NCI-H1048 (cell line): ENCODE measurements at places on chromosomes 7 and 10.

DNA sequence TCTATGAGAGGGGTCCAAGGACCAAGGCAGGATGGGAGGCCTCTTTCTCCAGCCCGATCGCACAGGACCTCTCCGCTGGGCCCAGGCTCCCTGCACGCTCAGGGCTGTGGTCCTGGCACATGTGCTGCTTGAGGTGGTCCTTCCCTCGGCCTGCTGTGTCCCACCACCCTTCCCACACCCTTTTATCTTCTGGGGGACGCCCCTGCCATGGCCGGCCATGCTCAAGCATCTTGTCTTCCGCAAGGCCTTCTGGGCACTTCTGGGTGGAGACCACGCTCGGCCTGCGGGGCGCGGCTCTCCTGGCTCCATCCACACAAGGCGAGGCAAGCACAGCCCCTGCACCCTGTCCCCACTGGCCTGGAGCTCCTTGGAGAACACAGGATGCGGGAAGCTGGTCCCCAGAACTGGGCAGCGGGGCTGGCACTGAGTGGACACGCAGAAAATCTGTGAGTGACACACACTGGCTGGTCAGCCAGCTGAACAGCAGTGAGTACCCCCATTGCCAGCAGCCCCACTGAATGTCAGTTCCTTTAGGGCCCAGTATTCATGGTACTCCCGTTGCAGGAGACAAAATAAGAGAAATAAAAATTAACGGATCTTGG is 115.9 kb downstream of the TCERG1L start:
- no peak for DNase-seq

- DNase-seq: no peak
Measured at GRCh38 chr7:141891336-141891735, 24.9 kb upstream of the OR9A4 start.

DNA sequence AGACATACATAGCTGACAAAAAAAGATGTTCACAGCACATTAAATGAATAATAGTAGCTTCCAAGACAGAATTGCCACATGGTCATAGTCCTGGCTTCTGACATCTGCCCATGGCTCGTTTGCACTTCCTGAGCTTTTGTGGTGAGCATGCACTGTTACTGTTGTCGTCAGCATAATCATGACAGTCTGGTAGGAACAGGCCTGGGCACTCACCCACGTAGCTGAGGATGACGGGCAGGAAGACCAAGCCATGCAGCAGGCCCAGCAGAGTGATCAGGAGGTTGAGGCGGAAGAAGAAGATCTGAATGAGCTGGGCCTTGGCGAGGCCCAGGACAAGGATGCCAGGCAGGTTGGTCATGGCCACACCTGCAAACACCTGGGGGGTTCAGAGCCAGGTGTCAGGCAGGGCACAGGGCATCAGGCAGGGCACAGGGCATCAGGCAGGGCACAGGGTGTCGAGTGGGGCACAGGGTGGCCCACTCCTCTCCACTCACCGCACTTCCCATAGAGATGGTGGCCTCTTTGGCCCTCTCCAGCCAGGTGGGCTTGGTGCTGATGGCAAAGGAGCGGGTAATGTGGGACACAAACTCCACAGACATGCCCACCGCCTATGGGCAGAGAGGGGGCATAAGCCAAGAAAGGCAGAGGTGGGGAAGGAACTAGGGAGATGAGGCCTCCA is 25.3 kb upstream of the NUDCD3 start:
- no peak for DNase-seq

- no peak for DNase-seq
Measured at GRCh38 chr7:112232212-112232978, 25.9 kb downstream of the ZNF277 start.

- DNase-seq: no peak
Measured at GRCh38 chr10:102669206-102670064, 25.2 kb downstream of the TRIM8 start.

DNA sequence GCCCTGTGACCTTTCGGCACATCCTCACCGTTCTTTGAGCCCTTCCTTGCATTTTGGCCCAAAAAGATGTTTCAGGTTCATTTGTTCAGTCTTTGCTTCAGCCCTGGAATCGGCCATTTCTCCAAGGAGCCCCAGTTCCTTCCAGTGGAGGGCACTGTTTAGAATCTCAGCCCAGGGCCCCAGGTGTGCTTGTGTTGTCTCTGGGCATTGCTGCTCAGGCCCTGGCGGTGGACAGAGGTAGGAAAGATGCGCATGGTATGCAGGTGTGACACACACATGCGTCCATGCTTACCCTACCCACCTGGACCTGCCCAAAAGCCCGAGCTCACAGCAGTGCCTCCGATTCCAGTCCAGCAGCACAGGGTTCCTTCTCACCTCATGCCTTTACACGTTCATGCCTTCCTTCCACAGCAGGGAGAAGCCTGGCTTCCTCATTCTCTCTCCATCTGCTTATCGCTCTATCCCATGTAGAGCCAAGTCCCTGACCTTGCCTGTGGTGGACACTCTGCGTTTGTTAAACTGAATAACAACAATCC is 70.6 kb downstream of the LHPP start:
- DNase-seq: no peak

DNA sequence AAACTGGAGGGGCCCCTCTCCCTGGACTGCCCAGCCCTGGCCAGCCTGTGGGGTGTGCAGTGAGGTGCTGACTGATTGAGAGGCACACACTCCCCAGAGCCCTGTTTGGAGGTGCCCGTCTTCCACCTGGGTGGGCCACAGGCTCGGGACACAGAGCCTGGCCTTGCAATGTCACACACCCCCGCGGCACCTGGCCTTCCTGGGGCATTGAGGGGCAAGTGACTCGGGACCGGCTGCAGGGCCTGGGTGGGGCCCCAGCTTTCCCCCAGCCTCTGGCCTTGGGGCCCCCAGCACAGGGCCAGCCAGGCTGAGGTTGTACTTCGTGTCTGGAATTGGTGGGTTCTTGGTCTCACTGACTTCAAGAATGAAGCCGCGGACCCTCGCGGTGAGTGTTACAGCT is 13.9 kb upstream of the NKX6-2 start:
- no peak for DNase-seq

DNA sequence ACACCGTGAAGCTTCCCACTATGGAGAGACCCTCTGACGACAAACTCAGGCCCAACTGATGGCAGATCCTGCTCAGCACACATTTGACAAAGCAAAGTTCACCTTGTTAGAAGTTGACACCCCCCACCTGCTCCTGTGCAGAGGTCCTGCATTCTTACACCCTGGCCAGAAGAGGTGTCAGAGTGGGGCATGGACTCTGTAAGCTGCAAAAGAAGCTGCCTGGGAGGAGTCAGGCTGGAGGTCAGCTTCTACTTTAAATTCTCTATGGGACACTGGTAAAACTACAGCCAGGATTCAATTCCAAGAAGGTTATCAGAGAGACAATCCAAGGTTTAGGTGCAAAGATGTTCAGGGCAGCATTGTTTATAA is 20.0 kb upstream of the TNS3 start:
- DNase-seq: no peak

- DNase-seq: no peak
Measured at GRCh38 chr7:27651702-27652101, 11.0 kb downstream of the HIBADH start.

DNA sequence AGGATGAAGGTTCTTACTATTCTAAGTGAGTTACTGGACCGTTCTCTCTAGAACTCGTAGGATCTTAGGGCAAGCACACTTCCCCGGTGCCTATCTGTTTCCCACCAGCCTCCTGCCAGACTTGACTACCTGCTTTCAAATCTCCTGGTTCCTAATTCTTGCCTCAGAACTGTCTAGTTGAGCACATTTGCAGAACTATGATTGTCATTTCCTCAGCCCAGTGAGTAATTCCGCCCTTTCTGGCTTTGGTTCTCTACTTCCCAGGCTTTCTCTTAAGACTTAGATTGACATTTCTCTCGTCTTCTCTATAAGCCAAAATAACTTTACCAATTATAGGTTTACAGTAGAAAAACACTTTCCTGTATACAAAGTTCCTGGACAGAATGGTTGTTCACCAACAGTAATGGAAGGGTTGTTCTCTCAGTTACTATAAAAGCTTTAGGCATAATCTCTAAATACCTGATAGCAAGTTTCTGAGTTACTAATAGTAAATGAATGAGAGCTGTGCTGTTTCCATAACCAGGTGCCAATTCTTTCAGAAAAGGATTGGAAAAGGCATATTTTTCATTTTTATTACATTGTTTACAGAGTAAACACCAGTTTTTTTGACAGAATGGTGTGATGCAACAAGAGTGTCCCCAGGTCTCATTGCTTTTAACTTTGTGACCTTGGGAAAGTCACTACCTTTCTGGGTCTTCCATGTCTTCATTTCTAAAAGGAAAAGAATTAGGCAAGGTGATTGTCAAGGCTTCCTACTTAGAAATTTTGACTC is 41.1 kb downstream of the PLEKHA8 start:
- no peak for DNase-seq

- DNase-seq: no peak
Measured at GRCh38 chr10:35745617-35746403, 103.7 kb upstream of the FZD8 start.

DNA sequence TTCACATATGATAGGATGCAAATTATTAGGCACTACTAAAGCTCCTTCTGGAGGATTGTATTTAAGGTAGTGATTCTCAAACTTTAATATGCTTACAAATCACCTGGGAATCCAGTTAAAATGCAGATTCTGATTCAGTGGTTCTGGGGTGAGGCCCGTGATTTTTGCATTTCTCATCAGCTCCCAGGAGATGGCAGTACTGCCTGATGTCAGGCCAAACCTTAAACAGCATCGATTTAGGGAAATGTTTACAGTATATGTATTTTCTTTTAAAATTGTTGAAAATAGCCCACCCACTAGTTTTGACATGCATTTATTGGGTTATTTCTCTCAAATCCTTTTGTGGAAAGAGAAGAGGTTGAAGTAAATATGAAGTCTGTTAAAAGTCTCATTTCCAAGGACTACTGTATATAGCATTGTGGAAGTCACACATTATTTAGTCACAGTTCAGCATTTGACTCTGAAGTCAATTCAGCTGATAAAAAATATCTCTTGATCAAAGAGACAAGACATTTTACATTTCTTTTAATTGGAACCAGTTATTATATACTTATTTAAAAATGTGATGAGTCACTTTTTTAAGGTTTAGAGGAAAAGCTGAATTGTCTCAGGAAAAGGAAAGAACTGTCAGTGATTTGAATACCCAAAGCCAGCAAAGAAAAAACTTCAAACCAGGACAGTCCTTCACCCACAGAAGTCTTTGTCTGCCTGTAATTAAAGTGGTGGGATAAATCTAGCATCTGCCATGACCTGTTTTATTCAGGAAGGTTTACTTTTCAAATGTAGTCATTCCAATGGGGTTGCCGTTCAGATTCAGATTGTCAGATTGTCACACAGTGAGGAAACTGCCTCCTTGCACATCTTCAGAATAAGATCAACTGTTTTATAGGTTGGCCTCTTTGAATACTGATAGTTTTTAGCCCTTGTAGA is 21.1 kb upstream of the HBP1 start:
- DNase-seq: no peak

DNA sequence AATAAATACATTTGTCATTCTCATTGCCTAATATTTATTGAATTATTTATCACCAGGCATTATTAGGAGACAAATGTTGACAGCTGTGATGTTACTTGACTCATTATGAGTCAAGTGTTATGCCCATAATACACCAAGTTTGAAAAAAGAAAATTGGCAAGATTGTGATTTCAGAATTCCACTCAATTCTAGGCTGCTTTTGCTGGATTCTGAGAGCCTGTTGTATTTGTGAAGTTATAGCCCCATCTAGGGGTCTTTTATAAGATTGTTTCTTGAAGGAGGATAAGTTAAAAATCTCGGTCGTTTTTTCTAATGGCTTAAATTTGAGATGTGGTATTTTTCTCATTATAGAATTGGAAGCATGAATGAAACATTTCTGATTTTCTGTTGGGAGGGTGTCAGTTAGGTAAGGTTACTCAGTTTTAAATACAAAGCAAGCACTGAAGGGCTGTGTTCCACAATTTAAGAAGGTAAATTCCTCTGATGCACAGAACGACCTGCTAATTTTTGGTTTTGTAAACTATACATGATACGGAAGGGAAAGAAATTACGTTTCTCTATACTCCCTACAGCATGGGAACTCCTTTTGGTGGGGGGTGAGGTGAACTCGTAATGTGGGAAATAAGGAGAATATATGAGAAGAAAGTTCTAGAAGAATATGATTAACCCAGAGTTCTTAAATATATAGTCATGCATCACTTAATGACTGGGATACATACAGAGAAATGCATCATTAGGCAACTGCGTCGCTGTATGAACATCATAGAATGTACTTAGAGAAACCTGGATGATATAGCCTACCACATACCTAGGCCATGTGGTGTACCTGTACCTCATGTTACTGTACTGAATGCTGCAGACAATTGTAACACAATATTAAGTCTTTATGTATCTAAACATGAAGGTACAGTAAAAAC is 2.6 kb downstream of the STK31 start:
- no peak for DNase-seq

- no peak for DNase-seq
Measured at GRCh38 chr7:148540041-148540738, 50.4 kb upstream of the C7orf33 start.

DNA sequence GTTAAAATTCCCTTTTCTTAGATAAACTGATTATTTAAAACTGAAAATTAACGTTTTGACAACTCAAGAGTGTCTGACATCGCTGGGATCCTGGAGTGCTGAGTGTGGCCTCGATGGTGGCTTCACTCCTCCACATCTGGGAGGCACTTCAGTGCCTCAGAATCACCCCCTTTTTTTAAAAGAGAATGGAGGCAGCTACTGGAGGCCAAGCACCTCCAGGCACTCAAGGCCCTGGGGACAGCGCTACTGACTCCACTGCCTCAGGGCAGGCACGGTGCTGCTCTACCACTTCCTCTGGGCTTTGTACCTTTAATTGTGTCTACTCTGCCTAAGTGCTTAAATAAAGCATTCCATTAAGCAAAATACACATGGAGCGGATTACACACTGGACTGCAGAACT is 27.2 kb upstream of the NCAPG2 start:
- DNase-seq: no peak

DNA sequence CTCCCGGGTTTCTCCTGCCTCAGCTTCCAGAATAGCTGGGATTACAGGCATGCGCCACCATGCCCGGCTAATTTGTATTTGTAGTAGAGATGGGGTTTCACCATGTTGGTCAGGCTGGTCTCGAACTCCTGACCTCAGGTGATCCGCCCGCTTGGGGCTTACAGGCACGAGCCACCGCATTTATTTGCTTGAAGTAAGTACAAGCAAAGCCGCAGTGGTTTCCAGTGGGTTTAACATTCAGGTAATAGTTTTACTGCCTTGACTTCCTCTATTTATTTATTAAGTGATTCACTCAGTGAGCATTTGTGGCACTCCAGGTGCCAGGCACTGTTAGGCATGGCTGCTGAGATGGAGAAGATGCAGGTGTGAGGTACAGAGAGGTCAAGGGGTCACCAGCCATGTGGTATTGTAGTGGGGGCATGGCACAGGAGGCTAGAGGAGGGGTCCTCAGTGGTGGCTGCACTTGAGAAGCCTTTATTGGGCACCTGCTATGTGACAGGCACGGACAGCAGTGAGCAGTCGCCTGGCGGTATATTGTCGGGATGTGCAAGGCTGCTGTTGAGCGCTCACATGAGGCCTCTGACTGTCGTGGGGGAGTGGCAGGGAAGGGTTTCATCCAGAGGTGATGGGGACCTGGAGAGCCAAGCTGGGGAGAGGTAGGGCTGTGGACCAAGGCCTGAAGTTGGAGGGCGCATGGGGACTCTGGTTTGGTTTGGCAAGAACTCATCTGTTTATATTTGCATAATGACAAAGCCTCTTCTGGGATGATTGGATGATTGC is 54.9 kb downstream of the DOCK1 start:
- DNase-seq: no peak

GRCh38 chr7:129906700-129907099 is 46.1 kb downstream of the UBE2H start:
- no peak for DNase-seq

GRCh38 chr7:6071406-6071805 is 40.2 kb downstream of the ANKRD61 start:
- no peak for DNase-seq

GRCh38 chr7:155752756-155753445 is 59.4 kb downstream of the SHH start:
- DNase-seq: no peak
